ENCODE measurements at places on chromosomes 13 and 19.

DNA sequence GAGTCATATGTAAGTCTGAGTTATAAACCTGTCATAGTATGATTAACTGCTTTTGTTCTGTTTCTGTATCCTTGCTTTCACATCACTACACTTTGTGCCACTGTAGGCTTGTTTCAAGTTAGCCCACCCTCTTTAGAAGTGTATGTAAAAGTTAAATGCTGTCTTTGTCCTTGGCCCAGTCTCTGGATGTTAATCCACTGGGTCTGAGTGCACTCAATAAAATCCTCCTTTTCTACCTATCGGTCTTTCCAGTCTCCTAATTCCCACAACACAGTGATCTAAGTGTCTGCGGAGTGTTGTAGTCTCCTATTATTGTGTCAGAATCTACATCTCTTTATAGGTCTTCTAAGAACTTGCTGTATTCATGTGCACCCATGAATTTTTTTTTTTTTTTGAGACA is 14.1 kb downstream of the ZNF429 start:
- peak; percentile 9 for DNase-seq

- peak; percentile 4 for DNase-seq
Measured at GRCh38 chr19:53102206-53102755, 941 bp downstream of the ZNF160 start.

GRCh38 chr13:23175920-23176319 is 4.9 kb upstream of the SGCG start:
- no peak for DNase-seq

- peak; percentile 74 for DNase-seq
Measured at GRCh38 chr13:43303033-43303729, 279.8 kb downstream of the DNAJC15 start.

- no peak for DNase-seq
Measured at GRCh38 chr13:72185776-72186175, 318.8 kb upstream of the DACH1 start.

DNA sequence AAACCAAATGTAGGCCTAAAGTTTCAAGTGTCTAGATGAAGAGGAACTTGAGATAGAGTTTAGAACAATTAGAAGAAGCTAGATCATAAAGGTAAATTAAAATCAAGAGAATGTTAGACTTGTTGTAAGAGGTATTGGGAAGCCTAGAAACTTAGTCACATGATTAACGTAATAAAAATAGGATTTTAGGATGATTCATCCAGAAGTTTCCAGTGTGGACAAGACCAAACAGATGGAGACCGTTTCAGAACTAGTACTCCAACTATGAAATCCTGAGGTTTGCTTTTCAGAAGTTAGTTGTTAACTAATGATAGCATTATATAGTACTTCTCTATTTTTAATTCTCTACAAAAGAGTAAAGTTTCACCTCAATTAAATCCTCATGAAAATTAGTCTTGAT is 104.9 kb downstream of the MZT1 start:
- no peak for DNase-seq

DNA sequence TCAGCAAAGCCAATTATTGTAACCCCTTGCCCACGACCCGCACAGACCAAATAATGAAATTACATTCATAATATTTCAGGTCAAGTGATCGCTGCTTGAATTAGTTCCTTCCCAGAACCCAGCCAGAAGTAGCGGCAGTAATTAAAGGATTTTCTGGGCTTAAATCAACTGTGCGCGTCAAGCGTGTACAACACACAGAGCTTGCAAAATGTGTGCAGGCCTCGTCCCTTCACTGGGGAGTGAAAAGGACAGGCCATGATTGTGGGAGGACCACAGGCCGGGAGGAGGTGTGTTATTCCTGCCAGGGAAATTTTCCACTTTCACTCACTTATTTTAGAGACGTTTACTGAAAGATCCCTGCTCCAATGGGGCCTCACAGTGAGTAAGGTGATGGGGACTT is 84.9 kb downstream of the CHST8 start:
- DNase-seq, result no peak

GRCh38 chr13:48843630-48844380 is 131.9 kb upstream of the FNDC3A start:
- DNase-seq, result no peak

DNA sequence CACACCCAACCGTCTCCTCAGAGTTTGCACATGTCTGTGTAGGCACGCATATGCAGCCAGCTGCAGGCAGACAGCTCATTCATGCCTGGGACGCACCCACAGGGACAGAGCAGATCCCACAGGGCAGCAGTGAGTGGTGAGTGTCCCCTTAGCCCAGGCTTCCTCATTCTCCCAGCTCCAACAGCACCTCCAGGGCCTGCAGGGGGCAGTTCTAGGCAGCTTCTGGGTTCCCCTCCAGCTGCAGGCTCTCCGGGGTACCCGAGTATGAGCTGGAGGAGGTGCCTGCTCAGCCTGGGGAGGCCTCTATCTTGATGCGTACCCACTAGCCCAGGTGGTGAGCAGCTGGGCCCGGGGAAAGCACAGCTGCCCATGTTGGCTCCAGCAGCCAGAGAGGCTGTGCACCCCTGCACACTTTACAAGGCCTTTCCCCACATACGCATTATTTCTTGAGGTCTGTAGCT is 1.3 kb upstream of the SHANK1 start:
- DNase-seq, result peak; percentile 78

GRCh38 chr19:48716562-48717291 is 2.8 kb downstream of the MAMSTR start:
- peak; percentile 17 for DNase-seq

DNA sequence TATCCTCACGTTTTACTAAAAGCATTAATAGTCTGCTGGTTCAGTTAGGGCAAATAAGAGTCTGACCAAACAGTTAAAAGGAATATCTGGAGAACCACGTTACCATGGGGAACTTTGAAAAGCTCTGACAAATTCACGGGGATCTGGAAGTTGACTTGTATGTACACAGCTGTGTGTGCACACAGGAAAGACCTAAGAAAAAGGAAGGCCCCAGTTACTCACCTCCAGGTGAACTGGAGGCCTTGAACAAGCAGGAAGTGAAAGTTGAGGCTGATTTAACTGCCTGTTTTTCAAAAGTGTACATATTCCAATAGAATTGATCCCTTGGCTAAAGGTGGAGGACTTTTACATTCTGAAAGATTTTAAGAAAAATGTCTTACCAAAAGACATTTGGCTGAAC is 1891.6 kb upstream of the PCDH20 start:
- DNase-seq, result no peak

DNA sequence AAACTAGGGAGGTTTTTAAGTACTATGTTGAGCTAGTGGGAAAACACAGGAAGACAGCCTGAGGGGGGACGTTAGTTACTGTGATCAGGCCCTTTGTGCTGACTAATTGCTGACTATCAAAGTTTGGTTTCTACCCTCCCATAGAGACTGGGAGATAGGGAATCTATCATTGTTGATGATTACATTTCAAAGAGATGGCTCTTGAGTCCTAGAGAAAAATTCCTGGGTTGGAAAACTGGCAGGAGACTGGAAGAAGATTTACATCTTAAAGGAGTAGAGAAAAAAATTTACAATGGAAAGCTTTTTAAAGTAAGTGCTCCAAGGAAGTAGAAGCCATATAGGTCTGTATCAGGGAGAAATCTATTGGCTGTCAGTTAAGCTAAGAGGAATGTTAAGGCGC is 522.0 kb upstream of the KLHL1 start:
- DNase-seq, result no peak

DNA sequence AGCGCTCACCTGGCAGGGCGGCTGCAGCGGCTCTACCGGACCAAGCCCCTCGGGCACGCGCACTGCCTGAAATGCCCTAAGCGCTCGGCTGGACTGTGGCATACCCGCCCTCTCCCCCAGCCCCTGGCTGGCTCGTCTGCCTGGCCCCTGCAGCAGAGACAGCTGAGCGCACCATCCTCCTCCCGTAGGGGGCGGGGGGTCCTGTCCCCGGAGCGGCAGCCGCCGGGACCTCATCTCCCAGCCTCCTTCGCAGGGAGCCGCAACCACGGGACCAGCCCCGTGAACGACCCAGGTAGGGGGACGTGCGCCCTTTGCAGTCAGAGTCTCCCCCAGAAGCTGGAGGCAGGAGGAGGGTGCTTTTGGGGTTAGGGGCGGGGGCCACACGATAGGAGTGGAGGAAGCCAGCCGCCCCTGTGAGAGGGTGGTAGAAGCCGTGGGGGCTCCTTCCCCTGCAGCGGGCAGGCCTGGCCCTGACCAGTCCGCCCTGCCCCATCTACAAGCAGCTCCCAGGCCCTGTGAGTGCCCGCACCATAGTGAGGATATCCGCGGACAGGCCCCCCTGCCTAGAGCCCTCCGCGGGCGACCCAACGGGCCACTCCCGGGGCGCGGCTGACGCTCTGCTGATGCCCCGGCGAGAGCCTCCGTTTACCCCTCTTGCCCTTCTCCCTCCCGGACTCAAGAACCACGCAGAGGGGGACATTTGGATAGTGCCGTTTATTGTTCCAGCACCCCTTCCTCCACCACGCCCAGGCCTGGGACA is 34.2 kb downstream of the ZNF787 start:
- no peak for DNase-seq

GRCh38 chr19:10468133-10468532 is 35.0 kb downstream of the KEAP1 start:
- no peak for DNase-seq

GRCh38 chr19:48735031-48735615 is 5.3 kb downstream of the RASIP1 start:
- peak; percentile 76 for DNase-seq

GRCh38 chr19:13931391-13932148 is 6.6 kb downstream of the PODNL1 start:
- no peak for DNase-seq

DNA sequence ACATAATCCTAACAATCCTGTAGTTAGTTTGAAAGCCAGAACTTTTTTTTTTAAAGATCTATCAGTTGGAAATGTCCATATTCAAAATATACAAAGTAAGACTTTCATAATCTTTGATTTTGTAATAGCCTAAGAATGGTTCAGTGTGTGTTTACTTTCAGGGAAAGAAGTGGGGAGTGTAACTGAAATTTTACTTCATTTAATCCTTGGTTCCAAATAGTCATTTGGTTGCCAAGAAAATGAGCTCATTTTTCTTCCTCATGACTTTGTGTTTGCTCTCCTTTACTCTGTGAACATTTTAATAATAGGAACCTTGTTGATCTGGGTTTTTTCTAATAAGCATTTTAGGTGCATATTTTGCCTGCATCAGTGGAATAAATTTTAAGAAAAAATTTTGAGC is 278.8 kb downstream of the SLITRK6 start:
- no peak for DNase-seq

- DNase-seq, result peak; percentile 51
Measured at GRCh38 chr13:80361883-80362327, 21.0 kb upstream of the SPRY2 start.

DNA sequence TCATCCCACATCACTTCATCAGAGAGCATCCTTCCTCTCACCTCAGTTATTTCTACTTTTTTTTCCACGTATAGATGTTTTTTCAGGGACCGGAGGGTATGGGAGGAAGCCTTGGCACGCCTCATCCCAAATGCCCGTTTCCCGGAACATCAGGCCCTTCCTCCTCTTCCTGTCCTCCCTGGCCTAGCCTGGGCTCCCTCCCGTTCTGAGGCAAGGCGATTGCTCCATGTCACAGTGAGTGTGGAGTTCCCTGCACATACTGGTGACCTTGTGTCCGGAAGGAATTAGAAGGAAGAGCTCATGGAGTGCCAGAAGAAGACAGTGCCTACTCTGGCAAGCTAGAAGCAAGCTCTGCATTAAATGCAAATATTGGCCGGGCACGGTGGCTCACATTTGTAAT is 1.1 kb upstream of the ZNF627 start:
- DNase-seq, result no peak

GRCh38 chr13:29530901-29531300 is 64.6 kb downstream of the SLC7A1 start:
- no peak for DNase-seq

DNA sequence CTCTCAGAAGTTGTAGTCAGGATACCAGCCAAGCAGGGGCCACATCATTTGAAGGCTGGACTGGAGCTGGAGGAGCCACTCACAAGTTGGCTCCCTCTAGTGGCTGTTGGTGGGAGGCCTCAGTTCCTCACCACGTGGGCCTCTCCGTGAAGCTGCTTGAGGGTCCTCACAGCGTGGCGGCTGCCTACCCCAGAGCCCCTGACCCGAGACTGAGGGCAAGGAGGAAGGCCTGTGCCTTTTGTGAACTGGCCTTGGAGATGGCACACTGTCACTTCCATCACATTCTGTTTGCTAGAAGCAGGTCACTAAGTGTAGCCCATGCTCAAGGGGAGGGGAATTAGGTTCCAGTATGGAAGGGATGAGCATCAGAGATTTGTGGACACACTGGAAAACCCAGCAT is 14.6 kb downstream of the GNA11 start:
- peak; percentile 48 for DNase-seq

GRCh38 chr13:49116873-49117272 is 103.3 kb upstream of the MLNR start:
- no peak for DNase-seq

GRCh38 chr19:5444431-5444830 is 10.8 kb upstream of the ZNRF4 start:
- DNase-seq, result no peak

DNA sequence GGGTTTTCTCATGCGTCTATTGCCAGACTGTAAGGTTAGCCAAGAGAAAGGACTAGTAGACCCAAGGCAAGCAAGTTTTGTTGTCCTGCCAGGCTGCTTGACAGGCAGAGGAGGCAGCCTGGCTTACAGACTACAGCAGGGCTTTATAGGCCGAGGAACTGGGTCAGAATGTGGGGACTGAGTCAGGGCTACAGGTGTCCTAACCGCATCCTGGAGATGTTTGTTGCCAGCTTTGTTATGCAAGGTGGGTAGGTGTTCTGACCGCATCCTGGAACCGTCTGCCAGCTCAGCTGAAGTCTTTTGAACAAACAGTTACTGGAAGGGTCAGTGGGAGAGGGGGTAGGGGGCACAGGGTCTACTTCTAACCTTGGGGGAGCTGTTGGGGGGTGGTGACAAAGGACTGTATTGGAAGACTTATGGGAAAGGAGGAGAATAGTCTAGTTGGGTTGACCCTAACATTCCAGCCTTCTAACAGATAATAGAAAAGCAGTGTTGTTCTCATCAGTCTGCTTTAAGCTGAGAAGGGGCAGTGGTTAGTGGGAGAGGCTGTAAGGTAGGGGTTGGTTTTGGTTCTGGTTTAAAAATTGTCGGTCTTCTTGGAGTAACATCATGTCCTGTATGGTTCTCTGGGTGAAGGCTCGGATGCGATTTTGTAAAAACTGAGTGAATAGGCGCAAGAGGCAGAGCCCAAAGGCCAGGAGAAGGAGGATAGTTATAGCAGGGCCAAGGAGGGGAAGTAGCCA is 913.8 kb upstream of the SLITRK5 start:
- DNase-seq, result no peak

DNA sequence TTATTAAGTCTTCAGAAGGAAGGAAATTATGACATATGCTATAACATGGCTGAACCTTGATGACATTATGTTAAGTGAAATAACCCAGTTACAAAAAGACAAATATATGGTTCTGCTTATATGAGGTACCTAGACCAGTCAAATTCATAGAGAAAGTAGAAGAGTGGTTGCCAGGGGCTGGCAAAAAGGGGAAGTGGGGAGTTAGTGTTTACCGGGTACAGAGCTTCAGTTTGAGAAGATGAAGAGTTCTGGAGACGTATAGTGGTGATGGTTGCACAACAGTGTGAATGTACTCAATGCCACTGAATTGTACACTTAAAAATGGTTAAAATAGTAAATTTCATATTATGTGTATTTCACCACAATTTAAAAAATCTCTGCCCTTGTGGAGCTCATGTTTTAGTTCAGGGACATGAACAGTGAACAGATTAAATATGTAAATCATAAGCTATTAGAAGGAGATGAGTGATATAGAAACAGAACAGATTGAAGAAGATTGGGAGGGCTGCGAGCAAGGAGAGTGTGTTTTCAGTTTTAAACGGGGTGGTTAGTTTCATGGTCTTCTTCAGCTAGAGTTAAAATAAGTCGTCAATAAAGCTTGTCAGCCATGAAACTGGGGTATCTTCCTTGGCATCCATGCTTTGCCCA is 355.2 kb downstream of the KCNRG start:
- no peak for DNase-seq

Measured in RPMI7951 (cell line).